ENCODE measurements at places on chromosomes 7 and 10.

GRCh38 chr10:130553826-130554225, 417.6 kb downstream of the GLRX3 start:
- no peak for DNase-seq

GRCh38 chr7:142709921-142710320, 39.4 kb upstream of the PRSS1 start:
- peak; percentile 45 for DNase-seq

DNA sequence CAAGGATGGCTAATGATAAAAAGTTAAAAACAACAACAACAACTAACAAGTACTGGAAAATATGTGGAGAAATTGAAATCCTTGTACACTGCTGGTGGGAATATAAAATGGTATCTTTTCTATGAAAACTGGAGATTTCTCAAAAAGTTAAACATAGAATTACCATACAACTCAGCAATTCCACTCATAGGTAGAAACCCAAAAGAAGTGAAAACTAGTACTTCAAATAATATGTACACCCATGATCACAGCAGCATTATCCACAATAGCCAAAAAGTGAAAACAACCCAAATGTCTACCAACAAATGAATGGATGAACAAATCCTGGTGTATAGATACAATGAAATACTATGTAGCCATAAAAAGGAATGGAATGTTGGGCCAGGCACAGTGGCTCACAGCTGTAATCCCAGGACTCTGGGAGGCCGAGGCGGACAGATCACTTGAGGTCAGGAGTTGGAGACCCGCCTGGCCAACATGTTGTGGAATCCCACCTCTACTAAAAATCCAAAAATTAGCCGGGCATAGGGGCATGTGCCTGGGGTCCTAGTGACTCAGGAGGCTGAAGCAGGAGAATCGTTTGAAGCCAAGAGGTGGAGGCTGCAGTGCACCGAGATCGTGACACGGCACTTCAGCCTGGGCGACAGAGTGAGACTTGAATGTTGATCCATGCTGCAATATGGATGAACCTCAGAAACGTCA, 66.8 kb downstream of the SRPK2 start:
- no peak for DNase-seq

GRCh38 chr7:22811746-22812280, 10.8 kb downstream of the TOMM7 start:
- DNase-seq = no peak

DNA sequence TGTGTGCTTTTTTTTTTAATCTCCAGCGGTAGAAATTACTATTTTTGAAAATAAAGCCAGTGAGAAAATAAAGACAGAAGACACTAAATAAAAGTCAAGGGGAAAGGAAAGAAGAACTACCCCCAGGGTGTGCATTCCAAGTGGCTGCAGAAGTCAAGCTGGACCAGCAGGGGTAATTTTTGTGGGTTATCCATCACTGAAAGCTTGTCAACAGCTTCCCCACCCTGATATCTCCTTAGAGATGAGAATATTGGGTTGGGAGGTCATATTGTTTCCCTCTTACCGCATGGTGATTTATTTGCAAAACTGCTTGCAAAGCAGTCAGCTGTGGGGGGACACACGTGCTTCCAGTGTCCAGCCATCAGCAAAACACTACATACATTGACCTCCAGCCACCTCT, 46.4 kb downstream of the FAM107B start:
- DNase-seq = no peak

GRCh38 chr10:117375360-117376178, at the start of gene PDZD8:
Gene PDZD8, minus strand, starts transcription at chr10:117375440. Its CDS starts 213 bp downstream, at chr10:117375227.
- peak; percentile 74 for DNase-seq

- DNase-seq = no peak
Observed at GRCh38 chr7:96314402-96315124, 7.3 kb downstream of the SLC25A13 start.

DNA sequence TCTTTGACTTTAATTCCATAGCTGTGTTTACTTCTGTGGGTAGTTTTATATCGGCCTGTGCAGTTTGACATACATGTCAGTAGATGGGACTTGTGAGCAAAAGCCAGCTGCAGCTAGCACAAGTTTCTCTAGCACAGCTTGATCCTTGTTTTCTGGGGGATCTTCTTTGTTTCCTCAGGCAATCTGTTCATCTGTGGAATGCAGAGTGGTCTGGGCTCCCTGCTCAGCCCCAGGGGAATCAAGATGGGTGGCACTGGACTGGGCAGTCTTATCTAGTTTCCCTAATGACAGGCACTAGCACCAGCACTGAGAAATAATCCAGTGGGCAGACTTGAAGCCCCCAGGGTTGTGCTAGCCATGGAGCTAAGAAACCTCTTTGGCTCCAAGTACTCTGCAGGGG, 40.8 kb downstream of the CYP2C19 start:
- DNase-seq = no peak

DNA sequence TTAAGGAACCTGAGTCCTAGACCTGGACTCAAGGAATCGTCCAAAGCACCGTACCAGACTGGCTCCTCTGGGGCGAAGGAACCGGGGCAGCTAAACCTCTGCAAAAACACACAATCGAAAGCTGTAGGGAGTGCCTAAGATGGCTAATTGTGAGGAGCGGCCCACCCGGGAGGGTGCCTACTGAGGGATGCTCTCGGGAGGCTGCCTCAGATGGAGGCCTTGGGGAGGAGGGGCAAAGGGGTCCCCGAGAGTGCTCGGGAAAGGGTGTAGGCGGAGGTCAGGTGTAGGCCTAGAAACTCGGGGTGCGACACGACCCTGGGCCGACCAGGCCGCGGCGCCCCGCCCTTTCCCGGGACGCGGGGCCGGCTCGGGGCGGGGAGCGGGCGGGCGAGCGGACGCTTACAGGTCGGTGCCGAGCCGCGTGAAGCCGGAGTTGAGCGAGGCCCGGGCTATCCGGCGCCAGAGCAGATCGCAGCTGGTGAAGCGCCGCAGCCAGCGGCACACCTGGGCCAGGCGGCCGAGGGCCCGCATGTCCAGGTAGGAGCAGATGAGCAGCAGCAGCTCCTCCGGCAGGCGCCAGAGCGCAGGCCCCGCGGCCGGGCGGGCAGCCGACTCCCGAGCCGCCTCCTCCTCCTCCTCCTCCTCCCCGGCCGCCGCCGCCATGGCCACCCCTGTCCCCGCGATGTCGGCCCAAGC, 844 bp downstream of the FBXW4 start:
- DNase-seq = peak; percentile 73

DNA sequence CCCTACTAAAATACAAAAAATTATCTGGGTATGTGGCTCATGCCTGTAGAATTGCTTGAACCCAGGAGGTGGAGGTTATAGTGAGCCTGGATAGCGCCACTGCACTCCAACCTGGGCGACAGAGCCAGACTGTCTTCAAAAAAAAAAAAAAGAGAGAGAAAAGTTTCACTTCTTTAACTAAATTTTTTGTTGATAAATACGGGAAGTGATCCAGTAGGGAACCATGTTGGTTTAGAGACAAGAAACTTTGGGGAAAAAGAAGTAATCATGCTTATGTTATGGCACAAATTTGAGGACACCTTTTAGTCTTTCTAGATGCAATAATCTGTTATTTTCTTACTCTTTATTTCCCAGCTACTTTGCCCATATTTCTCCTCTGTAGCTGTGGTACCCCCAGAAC, 309.7 kb downstream of the TYW1 start:
- DNase-seq = no peak

DNA sequence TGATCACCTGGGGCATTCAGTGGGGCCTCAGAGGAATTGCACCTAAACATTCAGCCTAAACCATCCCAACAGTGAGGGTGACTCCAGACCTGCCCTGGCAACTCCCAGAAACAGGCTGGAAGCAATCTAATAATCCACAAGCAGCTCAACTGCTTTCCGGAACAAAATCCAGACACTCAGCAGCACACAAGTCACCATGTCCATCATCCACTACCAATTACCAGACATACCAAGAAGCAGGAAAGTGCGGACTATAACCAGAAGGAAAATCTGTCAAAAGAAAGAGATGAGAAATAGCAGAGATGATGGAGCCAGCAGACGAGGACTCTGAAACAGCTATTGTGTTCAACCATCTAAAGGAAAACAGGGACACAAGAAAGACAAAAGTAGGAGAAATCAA, 342.6 kb upstream of the ZMIZ1 start:
- DNase-seq = no peak

DNA sequence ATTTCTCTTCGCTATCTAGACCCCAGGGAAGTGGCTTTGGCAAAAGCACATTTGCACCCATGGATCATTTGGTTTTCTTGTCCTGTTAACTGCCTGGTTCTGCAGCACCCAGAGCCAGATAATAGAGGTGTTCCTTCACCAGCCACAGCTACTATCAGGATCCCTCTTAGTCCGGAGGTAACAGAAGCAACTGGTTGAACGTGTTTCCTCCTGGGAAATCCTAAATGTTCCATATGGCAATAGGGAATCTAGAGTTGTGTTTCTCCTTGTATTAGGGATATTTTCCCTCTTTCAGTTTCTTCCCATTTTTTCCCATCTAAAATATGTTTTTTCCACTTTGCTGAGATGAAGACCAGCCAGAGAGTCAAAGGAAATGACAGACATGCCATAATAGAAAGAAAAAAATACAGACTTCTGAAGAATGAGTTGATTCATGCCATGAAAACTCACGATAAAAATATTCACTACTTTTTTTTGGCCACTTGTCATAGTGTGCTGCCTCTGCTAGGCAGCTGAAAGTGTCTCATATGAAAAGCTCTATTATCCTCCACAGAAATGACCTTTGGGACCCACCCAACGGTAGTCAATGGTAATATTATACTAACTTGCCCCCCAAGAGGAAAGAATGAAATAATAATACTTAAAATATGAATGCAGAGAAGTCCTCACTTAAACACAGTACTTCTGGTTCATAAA, 472.8 kb downstream of the KCNMA1 start:
- DNase-seq = no peak

GRCh38 chr10:76353237-76353851, 921.9 kb downstream of the LRMDA start:
- DNase-seq = no peak

DNA sequence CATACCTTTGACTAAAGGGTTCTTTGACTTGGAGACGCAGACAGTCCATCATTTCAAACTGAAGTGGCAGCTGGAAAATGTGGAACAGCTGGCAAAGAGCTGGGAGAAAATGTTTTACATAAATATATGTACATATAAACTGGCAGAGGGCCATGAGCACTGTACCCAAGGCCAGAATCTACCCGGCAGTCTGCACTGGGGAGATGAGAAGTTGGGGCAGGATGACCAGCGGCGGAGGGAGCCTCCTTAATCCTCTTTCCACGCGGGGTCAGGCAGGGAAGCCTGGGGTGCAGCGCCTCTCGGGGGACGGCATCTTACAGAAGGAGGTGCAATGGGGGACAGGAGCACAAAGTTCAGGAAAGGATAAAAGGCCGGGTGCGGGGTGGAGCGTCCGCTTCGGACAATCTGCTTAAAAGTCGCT, 1.3 kb downstream of the GLI3 start:
- no peak for DNase-seq

DNA sequence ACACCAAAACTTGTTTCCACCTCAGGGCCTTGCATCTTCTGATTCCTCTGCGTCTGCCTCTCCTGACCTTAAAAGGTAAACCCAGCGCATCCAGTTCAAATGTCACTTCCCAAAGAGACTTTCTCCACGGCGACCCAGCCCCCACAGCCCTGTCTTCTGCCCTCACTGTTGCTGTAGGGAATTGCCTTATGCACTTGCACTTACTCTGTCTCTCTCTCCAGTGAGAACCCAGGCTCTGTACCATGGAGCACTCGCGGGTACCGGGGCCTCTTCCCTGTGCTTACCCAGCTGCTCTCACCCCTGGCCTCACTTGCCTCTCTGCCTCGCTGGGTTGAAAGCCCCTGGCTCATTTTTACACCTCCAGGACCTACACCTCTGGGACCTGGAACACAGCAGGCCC, 48.4 kb downstream of the AOC1 start:
- no peak for DNase-seq

Data from T-helper 1 cell (primary cell).